ENCODE measurements at places on chromosomes 7 and 10.

DNA sequence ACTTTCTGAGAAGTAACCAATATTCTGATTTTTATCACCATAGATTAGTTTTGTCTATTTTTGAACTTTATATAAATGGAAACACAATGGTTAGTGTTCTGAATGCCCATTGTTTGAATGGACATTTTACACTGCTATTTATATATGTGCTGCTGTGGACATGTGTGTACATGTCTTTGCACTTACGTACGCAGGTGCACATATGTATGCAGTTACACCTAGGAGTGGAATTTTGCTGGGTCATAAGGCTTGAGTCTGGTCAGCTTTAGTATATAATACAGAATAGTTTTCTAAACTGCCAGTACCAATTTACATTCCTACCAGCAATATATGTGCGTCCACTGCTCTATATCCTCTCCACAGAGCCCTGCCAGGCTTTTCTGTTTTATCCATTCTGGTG is 24.5 kb upstream of the ZEB1 start:
- no peak for DNase-seq

DNA sequence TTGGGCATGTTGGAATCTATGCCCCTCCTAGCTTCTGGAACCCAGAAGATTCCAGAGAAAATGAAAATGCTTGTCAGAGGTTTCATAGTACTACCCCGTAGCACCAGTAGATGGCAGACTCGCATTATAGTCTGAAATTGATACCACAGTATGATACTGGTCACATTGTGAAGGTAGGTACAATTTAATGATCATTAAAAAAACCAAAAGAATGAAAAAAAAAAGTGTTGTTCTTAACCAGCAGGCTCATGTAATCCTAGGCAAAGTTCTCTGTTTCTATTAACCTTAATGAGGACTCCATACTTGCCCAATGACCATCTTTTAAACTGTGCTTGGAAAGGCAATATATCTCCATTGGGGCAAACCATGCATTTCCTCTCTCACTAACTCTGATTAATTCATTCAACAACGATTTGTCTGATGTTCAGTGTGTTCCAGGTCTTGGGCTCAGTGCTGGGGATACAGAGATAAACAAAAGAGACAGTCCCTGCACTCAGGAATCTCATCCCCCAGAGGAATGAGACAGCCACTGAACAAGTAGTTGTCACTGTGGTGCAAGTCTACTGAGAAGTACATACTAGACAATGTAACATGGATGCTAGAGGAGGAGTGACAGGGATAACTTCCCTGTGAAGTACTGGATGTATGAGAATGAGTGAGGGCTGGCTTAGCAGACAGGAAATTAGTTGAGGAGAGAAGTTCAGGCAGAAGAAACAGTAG is 223.5 kb upstream of the PHYHIPL start:
- peak; percentile 60 for DNase-seq

- no peak for DNase-seq
Observed at GRCh38 chr7:85627791-85628586, 441.1 kb upstream of the SEMA3D start.

GRCh38 chr7:91034459-91035368 is 229.5 kb upstream of the FZD1 start:
- DNase-seq, result peak; percentile 20

GRCh38 chr10:115861455-115861854 is 411.6 kb downstream of the GFRA1 start:
- DNase-seq, result no peak

DNA sequence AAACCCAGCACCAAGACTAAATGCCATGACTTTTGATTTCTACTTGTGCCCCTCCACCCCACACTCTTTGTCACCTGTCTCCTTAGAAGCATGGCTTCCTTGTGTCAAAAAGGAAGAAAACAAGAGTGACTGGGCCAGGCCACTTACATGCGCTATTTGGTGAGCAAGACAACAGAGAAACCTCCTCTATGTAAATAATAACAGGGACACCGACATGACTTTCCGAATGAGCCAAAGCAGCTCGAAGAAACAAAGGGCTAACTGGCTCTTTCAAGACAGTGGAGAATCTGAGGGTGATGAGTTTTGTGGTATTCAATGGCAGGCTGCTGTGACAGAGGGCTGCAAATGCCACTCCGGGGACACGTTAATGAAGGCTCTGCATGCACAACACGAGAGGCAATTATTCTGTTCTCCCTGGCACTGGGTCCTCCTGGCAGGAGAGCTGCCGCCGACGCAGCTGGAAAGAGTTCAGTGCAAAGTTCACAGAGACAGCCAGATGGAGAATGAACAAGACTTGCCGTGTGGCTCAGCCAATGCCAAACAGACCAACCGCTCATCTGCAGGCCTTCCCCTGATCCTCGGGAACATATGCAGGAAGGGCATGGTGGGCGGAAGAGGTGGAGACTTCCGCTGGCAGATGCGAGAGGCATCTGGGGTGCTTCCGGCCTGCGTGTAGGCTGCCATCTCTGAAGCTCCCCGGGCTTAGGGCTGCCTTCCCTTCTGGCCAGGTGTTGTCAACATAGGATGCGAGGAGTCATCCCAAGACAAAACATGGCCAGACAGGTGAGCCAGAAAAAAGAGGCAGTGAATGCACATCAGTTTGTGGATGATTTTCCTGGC is 59.1 kb upstream of the SMNDC1 start:
- no peak for DNase-seq

DNA sequence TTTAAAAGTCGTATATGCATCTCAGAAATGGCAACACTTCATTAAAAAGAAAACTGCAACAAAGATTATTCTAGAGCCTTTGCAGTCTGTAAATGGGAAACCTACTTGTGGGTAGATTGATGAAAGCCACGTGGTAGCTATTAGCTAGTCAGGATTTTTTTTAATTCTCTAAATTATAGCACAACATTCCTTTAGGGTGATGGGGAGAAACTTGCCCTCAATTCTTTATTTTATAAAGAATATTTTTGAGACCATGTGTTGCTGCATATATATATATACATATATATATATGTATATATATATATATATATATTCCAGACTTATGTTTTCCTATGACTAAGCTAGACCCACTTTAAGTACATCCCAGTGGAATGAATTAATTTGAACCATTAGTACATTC is 118.0 kb downstream of the PPP1R3A start:
- DNase-seq, result no peak

GRCh38 chr7:87345962-87346371 is 503 bp downstream of the CROT start:
- DNase-seq, result no peak

- DNase-seq, result peak; percentile 31
Observed at GRCh38 chr10:60883187-60883586, 60.8 kb downstream of the RHOBTB1 start.

- no peak for DNase-seq
Observed at GRCh38 chr10:116620423-116621400, at the start of gene PNLIPRP2. Gene PNLIPRP2, plus strand, starts transcription at chr10:116620953.

GRCh38 chr10:73219384-73219783 is 27.7 kb downstream of the DNAJC9 start:
- DNase-seq, result no peak

DNA sequence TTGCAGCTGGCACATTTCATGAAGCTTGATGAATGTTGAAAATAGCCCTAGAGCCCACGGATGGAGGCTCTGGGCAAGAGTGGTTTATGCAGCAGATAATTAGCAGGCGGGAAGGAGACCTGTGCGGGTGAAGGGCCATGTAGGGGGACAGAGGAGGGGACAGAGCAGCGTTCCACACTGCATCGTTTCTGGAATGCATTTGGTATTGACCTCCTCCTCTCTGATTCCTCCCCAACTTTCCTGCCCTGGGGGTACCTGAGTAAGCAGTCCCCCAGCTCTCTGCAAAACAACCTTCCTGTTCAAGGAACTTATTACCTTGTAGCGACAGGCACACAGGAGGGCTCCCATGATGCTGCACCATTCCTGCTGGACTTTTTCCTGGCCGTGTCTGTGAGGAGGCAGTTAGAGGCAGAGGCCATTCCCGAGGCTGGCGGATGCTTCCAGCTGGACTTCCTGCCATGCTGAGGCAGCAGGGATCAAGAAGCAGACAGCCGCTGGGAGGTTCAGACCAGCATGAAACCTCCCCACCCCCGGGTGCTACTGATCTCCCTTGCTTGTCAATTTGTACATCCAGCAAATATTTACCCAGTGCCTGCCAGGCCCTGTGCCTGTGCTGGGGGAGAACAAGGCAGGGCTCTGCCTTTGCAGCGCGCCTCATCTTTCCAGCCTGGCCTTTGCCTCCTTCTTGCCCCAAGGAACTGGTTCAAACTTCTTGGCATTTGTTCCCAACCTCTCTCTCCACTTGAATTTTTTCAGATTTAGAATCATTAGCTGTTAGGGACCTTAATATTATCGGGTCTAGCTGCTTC is 28.7 kb downstream of the SLC29A3 start:
- DNase-seq, result no peak

- no peak for DNase-seq
Observed at GRCh38 chr7:39688611-39689480, 65.5 kb downstream of the RALA start.

DNA sequence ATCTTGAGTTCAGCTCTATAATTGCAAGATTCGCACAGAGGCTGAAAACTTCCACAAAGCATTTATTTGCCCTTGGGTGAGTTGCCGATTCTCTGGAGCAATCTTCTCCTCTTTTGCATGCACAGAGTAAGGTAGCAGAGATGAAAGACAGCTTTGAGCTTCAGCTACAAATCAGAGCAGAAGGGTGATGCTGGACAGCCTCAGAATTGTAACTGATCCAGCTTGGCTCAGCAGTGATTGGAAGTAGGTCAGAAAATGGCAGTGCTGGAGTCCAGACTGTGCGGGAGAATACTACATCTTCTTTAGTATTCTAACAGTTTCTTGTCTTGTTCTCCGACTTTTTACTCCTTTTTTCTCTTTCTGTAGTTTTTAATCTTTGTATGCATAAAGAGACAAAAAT is 55.4 kb upstream of the CDC14C start:
- DNase-seq, result no peak

DNA sequence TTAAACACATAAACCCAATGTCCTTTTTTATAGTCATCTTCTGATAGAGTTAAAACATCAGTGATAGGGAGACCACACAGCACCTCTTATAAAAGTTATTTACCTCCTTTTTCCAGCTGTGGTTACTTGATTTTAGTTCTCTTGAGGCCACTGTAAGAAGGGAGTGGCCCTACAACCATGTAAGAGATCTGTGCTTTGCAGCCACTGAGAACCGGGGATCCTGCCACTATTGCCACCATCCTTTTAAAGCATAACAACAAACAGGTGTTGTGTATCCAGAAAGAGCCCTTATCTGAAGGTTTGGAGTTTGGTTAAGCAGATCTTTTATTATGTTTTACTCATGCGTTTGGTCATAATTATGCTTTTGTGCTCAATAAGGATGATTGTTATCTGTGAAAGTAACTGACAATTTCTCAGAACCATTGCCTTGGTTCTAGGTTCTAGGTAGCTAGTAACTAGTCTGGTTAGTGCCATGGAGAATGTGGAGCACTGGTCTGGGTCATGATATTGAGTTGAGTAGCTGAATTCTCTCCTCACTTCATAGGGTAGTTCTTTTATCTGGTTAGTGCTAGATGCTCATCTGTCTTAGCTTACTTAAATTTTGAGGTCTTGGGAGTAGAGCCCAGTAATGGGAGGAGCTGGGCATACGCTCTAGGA is 56.5 kb downstream of the ST7 start:
- DNase-seq, result no peak

DNA sequence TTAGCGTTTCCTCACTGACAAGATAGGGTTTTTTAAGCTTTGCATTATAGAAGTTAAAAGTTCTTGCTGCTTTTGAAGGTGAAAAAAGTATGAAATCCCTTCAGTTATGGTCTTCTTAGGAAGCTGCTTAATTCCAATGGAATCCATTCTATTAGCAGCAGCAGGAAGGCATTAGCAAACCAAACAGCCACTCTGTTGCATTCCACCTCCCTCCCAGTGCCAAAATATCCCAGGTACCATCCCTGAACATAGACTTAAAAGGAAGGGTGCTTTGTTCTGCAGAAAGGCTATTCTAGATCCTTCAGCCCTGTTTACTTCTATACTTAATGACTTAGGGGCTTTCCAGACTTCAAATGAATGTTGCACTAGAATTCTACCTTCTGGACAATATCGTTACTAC is 23.8 kb downstream of the ENO4 start:
- DNase-seq, result no peak

DNA sequence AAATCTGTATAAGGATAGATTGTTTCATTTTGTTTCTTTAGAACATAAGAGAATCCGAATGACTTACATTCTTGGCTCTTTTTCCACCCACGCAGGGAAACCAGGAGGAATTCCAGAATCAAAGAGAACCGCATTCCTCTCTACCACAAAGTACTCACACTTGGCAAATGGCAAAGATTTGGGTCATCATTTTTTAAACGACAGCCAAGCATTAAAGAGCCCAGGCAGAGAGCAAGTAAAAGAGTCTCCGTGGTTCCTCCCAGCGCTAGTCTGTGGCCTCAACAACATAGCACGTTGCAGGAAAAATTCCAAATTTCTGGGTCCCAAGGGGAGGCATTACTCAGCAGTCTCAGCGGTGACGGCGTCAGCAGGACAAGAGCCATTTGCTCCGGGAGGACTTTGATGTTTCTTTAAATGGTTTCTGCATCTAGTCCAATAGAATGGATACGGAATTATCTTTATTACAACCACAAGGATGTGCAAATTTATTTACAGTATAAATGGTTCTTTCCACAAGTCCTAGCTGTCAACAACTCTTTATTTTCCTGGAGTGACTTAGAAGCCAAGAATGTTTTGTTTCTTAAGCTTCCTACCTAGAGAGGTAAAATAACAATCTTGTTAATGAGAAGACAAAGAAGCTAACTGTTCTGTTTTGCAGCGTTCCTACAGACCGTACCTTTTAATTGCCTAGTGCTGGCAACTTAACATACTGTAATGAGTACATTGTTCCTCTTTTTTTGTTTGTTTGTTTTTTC is 232.5 kb downstream of the SKIDA1 start:
- DNase-seq, result peak; percentile 94

GRCh38 chr10:33095867-33096815 is 138.1 kb upstream of the ITGB1 start:
- no peak for DNase-seq

GRCh38 chr10:130834170-130834569 is 477.4 kb downstream of the TCERG1L start:
- DNase-seq, result no peak

GRCh38 chr7:57203161-57203791 is 71.0 kb upstream of the ZNF479 start:
- DNase-seq, result no peak

DNA sequence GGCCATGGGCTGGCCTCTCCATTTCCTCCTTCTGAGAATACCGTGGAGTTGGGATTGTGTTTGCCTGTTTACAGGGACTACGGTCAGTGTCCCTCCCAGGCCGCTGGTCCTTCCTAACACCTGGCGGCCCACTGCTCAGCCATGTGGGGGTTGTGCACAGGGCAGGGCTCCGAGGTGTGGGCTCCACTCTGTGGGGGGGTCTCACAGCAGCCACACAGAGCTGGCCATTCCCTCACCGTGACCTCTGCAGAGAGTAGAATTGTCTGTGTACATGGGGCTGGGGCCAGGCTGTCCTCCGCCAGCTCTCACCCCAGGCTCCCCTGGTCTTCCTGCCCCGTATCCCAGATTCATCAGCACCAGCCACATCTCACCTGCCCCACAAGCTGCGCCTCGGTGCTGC is 60.1 kb downstream of the PTPRN2 start:
- DNase-seq, result no peak
